ENCODE measurements at places on chromosomes 16 and 17.

DNA sequence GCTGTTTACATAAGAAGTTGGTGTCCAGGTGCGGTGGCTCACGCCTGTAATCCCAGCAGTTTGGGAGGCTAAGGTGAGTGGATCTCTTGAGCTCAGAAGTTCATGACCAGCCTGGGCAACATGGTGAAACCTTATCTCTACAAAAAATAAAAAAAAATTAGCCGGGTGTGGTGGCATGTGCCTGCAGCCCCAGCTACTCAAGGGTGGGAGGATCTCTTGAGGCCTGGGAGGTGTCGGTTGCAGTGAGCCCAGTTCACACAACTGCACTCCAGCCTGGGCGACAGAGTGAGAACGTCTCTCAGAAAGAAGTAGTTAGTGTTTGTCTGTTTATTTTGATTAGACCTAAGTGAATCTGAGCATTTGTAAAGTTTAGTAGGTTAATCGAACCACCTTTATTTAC is 12.8 kb downstream of the DDX19A start:
- DNase-seq = no peak

DNA sequence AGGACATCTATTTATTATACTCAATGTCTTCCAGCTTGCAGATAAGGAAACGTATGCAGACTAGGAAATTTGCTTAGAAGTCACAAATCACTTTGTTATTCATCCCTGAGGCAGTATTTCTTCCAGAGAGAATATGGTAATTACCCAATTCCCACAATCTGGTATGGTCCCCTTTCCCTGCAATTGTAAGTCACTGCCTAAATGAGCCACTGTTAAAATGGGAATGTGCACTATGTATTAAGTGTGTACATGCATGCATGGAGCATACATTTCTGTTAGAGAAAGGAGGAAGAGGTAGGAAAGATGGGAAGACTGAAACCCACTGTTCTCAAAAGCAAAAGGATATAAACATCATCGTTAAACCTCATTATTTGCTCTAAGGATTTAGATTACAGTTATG is 10.0 kb downstream of the NUFIP2 start:
- DNase-seq = no peak

DNA sequence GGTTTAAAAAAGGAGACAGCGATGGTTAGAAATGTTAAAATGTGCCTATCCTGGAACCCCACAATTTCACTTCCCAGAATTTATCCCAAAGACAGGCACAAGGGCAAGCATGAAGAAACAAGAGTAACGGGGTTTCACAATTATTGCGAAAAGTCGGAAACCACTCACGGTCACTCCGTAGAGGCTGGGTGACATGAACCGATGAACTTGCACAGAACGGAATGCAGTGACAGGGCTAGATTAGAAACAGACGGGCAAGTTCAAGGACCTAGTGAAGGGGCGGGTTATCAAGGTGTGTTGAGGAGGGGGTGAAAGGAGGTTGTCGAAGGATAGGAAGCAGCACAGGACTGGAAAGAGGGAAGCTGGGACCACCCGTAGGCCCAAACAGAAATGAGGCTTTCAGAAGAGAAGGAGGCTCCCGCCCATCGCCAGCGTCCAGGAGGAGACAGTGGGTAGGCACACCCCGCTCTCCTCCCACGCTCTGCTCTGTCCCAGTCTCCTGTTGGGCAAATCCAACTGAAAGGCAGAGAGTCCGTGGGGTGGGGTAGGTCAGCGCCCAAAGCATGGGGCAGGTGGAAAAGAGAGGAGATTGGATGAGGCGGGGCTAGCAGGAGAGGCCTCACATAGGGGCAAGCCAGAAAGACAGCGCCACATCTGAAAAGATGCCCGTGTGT is 47.4 kb upstream of the JPH3 start:
- DNase-seq = no peak

DNA sequence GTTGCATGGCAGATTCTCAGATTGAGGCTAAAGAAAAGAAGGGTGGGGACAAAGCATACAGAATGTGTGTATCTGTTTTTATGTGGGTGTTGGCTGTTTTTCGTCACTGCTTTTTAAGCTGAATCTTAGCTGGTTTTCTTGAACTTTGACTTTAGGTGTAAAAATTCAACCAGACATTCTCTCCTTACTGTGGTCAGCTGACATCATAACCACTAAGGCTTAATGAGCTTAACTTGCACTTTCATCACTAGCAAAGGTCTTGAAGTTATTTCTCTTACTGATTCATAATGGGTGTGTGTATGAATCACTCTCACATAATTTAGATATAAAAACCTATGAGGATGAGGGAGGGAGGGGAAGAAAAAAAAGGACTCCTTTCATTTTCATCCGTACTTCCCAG is 4.0 kb upstream of the CDC6 start:
- no peak for DNase-seq

DNA sequence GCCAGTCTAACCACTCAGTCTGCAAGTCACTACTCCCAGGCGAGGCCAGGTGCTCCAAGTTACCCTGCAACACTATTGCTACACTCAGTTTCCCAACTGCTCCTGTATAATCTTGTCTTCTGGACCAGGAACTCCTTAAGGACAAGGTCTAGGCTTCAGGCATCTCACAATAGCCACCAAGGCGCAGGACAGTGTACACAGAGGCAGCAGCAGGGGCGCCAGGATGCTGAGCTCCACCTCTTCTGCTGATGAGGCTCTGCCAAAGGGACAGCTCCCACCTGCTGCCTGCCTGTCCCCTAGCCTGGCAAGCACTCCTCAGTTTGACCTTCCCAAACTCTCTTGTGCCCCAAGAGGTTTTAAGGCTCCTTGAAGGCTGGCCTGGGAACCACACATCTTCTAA is 3.4 kb downstream of the SLC25A11 start:
- no peak for DNase-seq

GRCh38 chr17:48873696-48874443 is 18.7 kb upstream of the ATP5MC1 start:
- no peak for DNase-seq

- no peak for DNase-seq
These were observed 450.6 kb upstream of the PSMD7 start for GRCh38 chr16:73846007-73846330.

- DNase-seq = peak; percentile 28
These were observed 10.6 kb downstream of the KSR1 start for GRCh38 chr17:27466743-27467375.

DNA sequence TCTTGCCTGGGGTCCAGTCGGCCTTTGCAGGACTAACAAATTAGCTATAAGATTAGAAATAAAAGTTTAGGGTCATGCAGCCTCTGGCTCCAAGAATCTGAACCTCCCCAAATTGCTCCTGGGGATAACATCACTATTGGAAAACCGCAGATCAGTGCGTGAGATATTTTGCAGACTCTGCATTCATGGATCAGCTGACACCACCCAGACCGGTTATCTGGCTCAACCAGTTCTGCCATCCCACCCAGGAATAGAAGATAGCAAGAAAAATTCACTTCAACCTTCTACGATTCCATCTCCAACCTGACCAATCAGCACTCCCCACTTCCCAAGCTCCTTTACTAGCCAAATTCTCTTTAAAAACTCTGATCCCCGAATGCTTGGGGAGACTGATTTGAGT is 4.3 kb upstream of the PGS1 start:
- no peak for DNase-seq

DNA sequence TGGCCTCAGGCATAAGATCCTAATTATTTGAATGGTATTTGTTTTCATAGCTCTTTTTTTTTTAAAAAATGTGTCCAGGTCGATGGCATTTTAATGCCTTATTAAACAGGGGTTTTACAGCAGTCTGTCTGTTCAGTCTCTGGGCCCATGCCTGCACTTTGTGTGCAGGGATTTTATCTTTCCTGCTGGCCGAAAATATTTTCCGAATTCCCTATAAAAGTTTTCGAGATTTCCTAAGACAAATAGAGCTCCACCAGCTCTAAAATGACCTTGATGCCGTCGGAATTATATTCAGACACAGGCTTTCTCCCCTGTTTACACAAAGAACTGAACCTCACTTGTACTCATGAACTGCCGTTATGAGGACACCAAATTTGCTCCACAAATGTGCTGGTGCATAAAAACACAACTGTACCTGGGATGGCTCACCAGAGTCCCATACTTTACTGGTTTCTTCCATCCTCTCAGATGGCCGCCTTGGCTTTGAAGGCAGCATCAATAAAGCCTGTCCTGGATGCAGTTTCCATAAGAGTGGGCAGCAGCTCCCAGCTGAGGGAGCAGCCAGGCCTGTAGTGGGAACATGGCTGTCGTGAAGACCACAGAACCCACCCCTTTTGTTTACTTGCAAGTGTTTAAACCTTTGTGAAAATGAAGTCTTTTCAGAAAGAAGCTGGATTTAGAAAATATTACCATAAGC is 44.9 kb downstream of the TBX4 start:
- no peak for DNase-seq

DNA sequence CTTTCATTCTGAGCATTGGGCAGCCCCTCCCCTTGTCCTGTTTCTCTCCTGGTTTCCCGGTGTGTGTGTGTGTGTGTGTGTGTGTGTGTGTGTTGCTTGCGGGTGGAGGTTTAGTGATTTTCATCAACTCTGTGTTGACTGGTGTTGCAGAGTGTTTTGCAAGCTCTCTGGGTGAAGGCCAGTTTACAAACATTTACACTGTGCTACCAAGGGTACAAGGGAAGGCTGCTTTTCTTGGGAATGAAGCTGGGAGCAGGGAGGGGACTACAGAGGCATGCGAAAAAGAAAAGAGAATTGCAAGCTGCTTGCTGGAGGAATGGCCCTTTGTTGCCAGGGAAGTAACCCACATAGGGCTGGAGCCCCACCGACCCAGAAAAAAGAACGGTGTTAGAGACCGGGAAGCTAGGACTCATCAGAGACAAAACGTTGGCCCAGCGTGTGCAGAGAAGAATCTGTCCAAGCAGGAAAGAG is 29.6 kb downstream of the HS3ST3B1 start:
- DNase-seq = no peak

DNA sequence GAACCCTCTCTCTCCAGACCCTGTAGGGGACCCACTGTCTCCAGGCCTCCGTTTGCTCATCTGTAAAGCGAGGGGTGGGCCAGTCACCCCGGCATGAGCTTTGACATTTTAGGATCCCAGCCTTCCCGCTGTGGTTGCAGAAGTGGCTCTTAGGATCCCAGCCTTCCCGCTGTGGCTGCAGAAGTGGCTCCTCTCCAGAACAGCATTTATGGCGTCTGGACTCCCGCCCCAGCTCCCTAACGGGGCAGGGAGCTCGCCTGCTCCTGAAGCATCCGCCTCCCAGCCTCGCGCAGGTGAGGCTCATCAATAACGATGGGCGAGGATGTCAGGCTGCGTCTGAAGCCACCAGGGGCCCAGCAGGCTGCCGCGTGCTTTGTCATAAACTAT is 222.3 kb upstream of the TNRC6C start:
- DNase-seq = no peak

GRCh38 chr16:81657224-81657623 is 121.9 kb upstream of the PLCG2 start:
- DNase-seq = no peak

- no peak for DNase-seq
These were observed 52.0 kb downstream of the SREBF1 start for GRCh38 chr17:17784657-17785267.

GRCh38 chr16:66490774-66491715 is 58.9 kb downstream of the TK2 start:
- no peak for DNase-seq

DNA sequence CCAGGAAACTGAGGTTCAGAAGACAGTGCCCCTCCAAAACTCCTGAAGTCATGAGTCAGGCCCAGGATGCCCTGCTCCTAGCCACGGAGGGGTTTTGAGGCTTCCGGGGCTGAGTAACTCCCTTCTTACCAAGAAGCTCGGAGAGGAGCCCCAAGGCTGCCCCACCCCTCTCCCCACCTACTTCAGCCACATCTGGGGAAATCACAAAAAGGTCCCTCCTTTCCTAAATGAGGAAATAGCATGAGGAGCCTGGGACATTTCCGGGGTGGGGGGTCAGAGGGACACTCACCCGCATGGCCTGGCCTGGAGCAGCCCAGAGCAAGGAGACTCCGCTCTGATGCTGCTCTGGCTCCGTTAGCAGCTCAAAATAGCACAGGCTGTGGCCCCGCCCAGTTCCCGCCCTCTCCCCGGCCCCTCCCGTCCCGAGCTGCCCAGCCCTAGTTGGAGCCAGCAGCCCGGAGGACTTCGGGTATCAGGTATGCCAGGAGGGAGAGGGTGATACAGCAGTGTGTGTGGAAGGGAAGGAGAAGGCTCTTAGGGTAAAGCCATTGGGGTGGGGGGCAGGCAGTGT is 40.1 kb downstream of the MYO18A start:
- DNase-seq = peak; percentile 55

- DNase-seq = no peak
These were observed 58.2 kb downstream of the IL21R start for GRCh38 chr16:27460213-27460612.

GRCh38 chr16:79758615-79759346 is 158.2 kb upstream of the MAF start:
- no peak for DNase-seq

Measured in endothelial cell (in vitro differentiated cells).